Neural crest cell (in vitro differentiated cells): ENCODE measurements at places on chromosomes 3 and 15. TPM values are rescaled to one million over a fixed set of nuclear protein-coding genes. Genes with fewer than 3 reads are reported as not detected.

GRCh38 chr3:195542316-195542697 is 818 bp downstream of the PPP1R2 start:
- no peak for DNase-seq

DNA sequence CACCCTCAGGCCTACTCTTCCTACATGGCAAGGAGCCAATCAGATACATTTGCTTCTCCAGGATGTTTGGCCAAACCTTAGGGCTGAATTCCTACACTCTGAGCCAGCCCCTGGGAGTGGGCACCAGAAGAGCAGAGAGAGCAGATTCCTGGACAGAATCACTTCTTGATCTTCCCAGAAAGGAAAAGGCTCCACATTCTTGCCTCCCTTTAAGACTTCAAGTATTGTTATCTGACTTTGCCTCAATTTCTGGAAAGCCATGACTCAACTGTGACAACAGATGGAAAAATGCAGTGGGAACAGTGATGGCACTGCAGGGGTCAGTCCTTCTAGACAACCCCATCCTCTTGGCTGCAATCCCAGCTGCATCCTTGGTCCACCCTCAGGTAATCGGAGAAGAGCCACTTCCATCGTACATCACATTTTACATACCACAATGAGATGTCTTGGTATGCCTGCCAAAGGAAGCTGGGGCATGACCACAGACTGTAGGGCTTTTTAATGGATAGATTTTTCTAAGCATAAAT is 21.0 kb downstream of the SLCO2A1 start:
- no peak for DNase-seq

GRCh38 chr15:39555885-39556284 is 25.0 kb upstream of the THBS1 start:
- DNase-seq, result no peak

DNA sequence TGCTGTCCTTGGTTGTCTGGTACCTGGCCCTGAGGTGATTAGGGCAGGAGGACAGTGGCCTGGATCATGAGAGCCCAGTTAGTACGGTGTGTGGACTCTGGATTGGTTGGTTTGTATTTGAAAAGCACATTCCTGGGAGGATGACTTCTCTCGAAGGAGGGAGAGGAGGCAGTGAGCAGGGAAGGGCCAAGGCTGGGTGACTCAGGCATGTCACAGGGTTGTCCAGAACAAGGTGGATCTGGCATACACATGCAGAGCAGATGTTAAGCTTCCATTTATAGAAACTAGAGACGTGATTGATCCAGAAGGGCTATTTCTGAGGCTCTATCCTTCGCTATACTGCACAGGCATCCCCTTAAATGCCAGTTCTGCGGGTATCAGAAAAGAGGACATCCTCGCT is 34.4 kb downstream of the FAM240A start:
- DNase-seq, result no peak

DNA sequence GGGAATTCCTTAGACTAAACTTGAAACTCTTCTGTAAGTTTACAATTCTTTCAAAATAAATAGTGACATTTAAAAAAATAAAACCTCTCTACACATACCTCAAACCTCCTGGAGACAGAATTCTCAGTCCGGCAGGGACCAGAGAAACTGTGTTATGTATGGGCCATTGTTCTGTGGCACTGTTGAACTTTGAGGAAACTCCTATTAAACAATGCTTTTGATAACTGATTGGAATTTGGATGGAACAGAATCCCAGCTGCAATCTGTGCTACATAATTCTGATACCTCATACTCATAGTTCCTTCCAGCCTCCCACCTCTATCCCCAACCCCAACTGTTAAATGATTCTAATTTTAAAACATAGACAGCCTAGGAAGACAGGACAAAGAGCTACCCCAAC is 85.0 kb downstream of the TM4SF4 start:
- DNase-seq, result no peak

The SMCO1 gene
- total RNA-seq, result not detected in 2 replicates

The RASGRF1 gene
- total RNA-seq, result 0.16 and 0.55 TPM in 2 replicates
